ENCODE measurements at places on chromosomes 11 and 22. TPM values are rescaled to one million over a fixed set of nuclear protein-coding genes. Genes with fewer than 3 reads are reported as not detected.

AIFM3 gene
- total RNA-seq, result 3.9 TPM

KBTBD3 gene
- 8.7 TPM for total RNA-seq

BLID gene
- not detected for total RNA-seq

OR4S1 gene
- not detected for total RNA-seq

MS4A6E gene
- not detected for total RNA-seq

CHRNA10 gene
- 0.05 TPM for total RNA-seq

BIRC3 gene
- total RNA-seq, result 0.08 TPM

PTGDR2 gene
- total RNA-seq, result not detected

DMC1 gene
- not detected for total RNA-seq

OR8G5 gene
- total RNA-seq, result not detected

MUC2 gene
- total RNA-seq, result not detected

OTOG gene
- not detected for total RNA-seq

BTG4 gene
- total RNA-seq, result not detected

APOA1 gene
- not detected for total RNA-seq

LRRC4C gene
- not detected for total RNA-seq

OR51B6 gene
- not detected for total RNA-seq

TRPC6 gene
- not detected for total RNA-seq

FIBIN gene
- total RNA-seq, result not detected

LBHD1 gene
- 3.6 TPM for total RNA-seq

LARGE2 gene
- total RNA-seq, result 0.16 TPM

APOL5 gene
- not detected for total RNA-seq

SCN4B gene
- total RNA-seq, result not detected

MMP11 gene
- total RNA-seq, result 1.1 TPM

TRPM5 gene
- not detected for total RNA-seq

TMPRSS6 gene
- not detected for total RNA-seq

IL10RA gene
- total RNA-seq, result not detected

NXPE4 gene
- not detected for total RNA-seq

IGSF9B gene
- 1.4 TPM for total RNA-seq

CD82 gene
- 9.1 TPM for total RNA-seq

ENTHD1 gene
- total RNA-seq, result 41.5 TPM

YAP1 gene
- total RNA-seq, result 29.9 TPM

FJX1 gene
- 10.0 TPM for total RNA-seq

All from SK-MEL-5 (cell line).